ENCODE measurements at places on chromosomes 4 and X. TPM values are rescaled to one million over a fixed set of nuclear protein-coding genes. Genes with fewer than 3 reads are reported as not detected.

Gene ARL9
- total RNA-seq, result under 0.01 TPM

Gene F8A1
- 3.6 TPM for total RNA-seq

Gene HSD17B11
- 35.9 TPM for total RNA-seq

Gene HMGB3
- 28.4 TPM for total RNA-seq

Gene FGFR3
- 0.25 TPM for total RNA-seq

Gene TMEM156
- 10.8 TPM for total RNA-seq

Gene PDCL2
- not detected for total RNA-seq

Gene GCNA
- total RNA-seq, result 1.9 TPM

Gene LRCH2
- total RNA-seq, result 15.8 TPM

Gene PRAF2
- 9.1 TPM for total RNA-seq

Gene GASK1B
- 30.6 TPM for total RNA-seq

Gene RPS6KA6
- total RNA-seq, result 14.6 TPM

Gene NBDY
- 2.7 TPM for total RNA-seq

Gene SSX4
- not detected for total RNA-seq

Gene SPANXD
- not detected for total RNA-seq

Gene P2RY4
- not detected for total RNA-seq

Gene HAUS7
- total RNA-seq, result 19.6 TPM

Gene MSANTD1
- 0.33 TPM for total RNA-seq

Gene EGF
- total RNA-seq, result 1.3 TPM

Gene XG
- total RNA-seq, result 4.9 TPM

Gene TRAPPC2
- 18.6 TPM for total RNA-seq

Gene TREX2
- total RNA-seq, result 1.9 TPM

Gene SPANXN4
- total RNA-seq, result not detected

Gene FREM3
- not detected for total RNA-seq

Gene SLITRK4
- total RNA-seq, result 0.50 TPM

Gene FAM47E
- total RNA-seq, result under 0.01 TPM

Gene TMEM271
- not detected for total RNA-seq

Gene PITX2
- total RNA-seq, result 0.89 TPM

Gene GLUD2
- 2.0 TPM for total RNA-seq

Gene CENPVL2
- not detected for total RNA-seq

Gene CAMK2D
- total RNA-seq, result 149 TPM

Gene TENT5D
- not detected for total RNA-seq

Gene GAGE12J
- total RNA-seq, result not detected

Gene NKX3-2
- total RNA-seq, result 0.55 TPM

Gene TRO
- total RNA-seq, result 6.8 TPM

Gene UGT2B15
- total RNA-seq, result not detected

Gene PIGA
- total RNA-seq, result 11.0 TPM

Gene TSPAN7
- not detected for total RNA-seq

Gene MGAT4D
- not detected for total RNA-seq

Gene TRAM1L1
- total RNA-seq, result 4.6 TPM

Gene CDS1
- total RNA-seq, result 0.37 TPM

Gene CFI
- total RNA-seq, result 3.0 TPM

Gene KCND1
- total RNA-seq, result 0.33 TPM

Gene MAGEA4
- not detected for total RNA-seq

Gene HEPH
- 19.0 TPM for total RNA-seq

Gene CLDN2
- total RNA-seq, result not detected

Gene CXCL10
- total RNA-seq, result not detected

Gene RAB39B
- 2.4 TPM for total RNA-seq

Gene TSPAN6
- total RNA-seq, result 22.0 TPM
